Jurkat, Clone E6-1 (cell line): ENCODE measurements at places on chromosomes 3 and 15.

GRCh38 chr15:57945616-57946015 lies 119.9 kb downstream of the ALDH1A2 start:
- no peak for DNase-seq

DNA sequence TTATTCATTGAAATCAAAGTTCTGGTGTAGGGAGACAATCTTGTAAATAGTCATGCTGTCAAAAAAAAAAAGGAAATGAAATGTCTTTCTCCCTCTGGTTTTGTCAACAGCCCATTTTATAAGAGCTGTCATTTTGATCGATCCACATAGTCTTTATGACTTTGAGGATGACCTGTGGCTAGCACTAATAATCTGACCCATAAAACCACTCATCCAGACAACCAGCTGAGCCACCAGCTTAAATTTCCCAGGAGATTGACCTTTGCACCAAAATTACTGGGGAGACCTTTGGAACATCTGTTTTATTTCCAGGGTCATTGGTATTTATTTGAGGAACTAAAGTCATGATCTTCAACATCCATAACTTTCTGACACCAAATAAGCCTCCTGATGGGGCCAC lies 98.5 kb upstream of the MME start:
- no peak for DNase-seq

- no peak for DNase-seq
Observed at GRCh38 chr3:128352326-128352725, 114.4 kb downstream of the DNAJB8 start.

DNA sequence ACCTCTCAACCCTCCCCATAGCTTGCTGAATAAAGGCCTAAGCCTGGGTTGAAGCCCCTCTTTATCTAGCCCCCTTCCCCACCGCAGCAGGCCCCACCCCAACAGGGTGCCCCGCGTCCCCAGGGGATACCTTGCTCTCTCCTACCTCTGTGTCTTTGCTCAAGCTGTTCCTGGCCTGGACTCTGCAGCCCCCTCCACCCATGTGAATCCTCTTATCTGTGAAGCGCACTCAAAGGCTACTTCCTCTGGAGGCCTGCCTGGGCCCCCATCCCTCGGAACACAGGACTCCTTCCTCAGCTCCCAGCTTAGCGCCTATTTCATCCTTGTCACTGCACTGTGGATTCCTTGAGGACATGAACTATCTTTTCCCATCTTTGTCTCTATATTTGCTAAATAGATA lies 61.4 kb upstream of the HERC1 start:
- no peak for DNase-seq

DNA sequence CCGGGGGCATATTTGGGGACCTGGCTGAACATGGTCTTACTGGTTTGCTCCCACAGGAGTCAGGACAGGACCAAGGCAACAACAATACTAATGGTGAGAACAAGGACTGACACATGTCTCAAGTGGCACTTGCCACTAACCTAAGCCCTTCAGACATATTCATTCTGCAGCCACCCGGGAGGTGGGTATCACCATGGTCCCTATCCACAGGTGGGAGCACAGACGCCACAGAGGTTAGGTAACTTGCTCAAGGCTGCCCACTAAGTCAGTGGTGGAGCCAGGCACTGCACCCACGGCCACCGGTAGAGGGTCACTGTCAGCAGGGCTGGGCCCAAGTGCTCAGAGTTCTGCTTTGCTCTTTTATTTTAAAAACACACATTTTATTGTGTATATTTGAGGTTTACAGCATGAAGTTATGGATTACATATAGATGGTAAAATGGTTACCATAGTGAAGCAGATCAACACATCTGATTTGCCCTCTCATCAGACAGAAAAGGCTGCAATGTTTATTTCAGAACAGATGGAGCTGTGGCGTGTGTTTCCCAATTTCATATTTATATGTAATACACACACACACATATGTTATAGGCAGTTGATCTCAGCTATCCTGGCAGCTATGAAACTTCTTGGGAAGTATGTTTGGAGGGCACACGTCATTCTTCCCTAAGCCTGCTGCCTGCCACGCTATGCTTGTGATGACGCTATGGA lies 30.0 kb upstream of the SLC41A3 start:
- no peak for DNase-seq

GRCh38 chr15:45773149-45773548 lies 138.3 kb downstream of the SQOR start:
- no peak for DNase-seq

DNA sequence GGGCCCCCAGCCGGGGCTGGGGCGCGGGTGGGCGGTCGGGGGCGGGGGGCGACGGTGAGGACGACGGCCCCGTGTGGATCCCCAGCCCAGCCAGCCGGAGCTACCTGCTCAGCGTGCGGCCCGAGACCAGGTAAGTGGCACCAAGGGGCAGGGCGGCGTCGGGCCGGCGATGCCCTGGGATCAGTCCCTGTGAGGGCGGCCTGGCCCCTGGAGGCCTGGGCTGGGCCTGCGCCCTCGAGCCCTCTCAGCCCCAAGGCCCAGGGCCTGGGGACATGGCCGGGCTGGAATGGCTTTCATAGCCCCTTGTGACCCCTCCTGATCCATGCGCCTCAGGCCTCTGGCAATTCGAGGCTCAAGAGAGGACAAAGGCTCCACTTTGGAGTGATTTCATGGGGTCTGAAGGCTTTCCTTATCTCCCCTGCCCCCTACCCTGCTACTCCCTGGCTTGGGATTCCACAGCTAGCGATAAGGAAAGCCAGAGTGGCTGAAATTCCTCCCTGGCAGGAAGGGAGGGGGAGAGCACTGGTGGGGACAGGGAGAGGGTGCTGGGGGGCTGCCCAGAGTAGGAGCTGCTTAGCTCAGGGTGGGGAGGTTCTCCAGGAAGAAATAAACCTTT lies 418 bp downstream of the ALPK3 start:
- no peak for DNase-seq

DNA sequence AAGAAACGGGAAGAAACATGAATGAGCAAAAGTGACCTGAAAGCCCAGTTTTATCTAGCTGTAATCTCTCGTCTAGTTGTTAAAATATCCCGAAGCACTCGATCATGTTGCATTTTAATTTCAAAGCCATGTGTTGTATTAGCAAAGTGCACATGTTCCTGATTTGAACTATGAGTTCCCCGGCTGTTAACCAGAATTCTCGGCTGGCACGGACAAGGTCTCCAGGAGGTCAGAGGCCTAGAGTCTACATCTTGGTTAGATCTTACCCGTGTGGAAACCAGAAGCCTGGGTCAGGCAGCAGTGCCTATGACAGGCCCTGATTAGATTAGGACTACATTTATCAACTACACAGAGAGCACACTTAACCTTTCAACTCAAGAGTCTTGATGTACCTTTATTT lies 195.8 kb downstream of the CDIN1 start:
- no peak for DNase-seq

DNA sequence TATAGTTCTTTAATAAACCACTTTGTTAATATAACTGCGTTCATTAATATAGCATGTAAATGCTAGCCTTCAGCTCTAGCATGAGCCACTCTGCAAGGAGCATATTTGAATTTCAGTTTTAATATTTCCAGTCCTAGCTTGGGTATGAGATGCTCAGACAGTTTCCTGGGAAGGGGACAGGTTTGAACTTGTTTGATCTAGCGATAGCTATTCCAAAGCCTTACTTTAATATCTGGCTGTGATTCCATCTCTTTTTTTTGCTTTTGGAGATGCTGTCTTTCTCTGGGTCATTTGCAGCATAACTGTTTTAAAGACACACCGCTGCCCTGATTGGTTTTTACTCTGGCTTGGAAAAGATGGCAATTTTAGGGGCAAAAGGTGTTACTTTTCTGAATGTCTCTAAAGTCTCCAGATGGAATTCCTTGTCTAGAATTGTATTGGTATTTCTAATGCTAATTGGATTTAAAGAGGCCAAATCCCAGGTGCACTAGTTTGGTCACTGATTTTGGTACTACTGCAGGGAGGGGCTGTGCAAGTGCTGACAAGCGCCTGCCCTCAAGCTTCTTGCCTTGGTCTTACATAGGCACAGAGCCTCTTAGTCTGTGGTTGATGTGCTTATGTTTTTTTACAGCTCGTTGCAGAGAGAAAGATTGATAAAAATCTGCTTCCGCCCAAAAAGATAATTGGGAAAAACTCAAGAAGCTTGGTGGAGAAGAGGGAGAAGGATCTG lies 2.8 kb downstream of the NISCH start:
- DNase-seq: no peak

DNA sequence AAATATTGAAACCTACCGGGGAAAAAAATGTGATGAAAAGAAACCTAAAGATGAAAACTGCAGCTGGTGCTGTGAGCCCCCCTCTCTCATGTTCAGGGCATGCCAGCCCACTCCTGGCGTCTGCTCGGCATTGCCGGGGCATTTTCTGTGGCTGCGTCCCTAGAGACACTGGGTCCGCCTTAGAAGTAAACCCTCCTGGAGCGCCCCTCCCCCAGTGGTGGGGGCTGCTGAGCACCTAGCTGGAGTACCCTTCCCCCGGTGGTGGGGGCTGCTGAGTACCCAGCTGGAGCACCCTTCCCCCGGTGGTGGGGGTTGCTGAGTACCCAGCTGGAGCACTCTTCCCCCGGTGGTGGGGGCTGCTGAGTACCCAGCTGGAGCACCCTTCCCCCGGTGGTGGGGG lies 24.5 kb upstream of the GABRA5 start:
- DNase-seq: no peak

DNA sequence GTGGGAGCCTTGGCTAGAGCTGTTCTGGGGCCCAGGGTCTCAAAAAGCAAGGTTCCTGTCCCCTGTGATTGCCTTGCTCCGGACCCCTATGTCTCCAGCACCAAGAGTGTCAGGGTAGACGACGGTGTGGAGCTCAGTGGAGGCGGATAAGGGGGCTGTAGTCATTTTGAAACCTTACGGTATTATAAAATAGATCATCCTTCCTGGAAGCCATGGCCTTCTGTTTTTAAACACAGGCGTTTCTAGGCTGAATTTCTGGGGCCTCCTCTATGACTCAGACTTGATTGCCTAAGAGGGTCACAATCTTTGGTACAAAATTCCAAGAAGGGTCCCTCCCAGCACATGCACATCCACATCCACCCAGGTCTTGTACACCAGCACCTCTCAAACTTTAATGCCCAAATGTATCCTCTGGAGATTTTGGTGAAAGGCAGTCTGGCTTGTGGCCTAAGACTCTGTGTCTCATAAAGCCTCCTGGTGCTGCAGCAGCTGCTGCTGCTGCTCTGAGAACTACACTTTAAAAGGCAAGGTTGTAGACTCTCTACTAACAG lies 70.5 kb upstream of the XCR1 start:
- no peak for DNase-seq

DNA sequence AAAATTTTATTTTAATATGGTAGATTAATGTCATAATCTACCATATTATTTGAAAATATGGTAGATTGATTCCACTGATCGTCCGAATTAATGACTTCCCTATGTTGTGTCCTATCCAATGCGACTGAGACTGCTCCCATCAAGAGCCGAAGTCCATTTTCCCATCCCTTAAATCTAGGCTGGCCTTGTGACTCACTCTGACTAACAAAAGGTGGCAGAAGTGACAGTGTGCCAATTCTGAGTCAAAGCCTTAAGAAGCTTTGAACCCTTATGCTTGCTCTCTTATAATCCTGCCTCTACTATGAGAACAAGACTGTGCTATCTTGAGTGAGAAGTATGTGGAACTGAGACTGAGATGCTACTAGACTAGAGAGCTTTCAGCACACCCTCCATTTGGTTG lies 387.2 kb downstream of the ROBO1 start:
- no peak for DNase-seq

DNA sequence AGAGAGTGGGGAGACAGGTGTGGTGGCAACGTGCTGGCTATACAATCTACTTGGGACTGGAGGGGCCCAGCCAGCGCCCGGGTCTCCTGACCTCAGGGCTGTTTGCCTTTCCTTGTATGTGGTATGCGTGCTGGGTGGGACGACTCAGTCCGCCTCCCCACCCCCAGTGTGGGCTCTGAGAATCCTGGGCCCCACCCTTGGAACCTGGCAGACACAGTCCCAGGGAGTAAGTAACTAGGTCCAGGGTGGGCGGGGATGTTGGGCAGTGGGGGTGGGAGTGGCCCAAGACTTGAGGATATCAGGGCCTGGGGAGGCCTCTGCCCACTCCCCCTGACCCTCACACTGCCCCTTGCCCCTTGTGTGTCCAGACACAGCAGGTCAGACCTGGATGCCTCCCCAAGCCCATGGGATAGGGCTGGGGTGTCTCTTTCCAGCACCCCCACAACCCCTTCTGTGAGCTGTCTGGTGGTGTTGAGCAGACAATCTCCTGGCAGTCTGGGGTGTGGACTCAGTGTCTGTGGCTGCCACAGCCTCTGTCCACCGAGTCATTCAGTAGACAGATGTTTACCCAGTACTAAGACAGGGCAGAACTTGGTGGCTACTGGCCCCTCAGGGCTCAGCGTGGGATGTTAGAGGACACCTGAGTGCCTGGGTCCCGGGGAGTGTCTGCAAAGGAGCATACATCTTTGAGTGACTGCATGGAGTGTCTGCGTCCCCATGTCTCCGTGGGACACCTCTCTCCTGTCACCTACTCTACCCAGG lies 1.3 kb downstream of the CHST13 start:
- no peak for DNase-seq

DNA sequence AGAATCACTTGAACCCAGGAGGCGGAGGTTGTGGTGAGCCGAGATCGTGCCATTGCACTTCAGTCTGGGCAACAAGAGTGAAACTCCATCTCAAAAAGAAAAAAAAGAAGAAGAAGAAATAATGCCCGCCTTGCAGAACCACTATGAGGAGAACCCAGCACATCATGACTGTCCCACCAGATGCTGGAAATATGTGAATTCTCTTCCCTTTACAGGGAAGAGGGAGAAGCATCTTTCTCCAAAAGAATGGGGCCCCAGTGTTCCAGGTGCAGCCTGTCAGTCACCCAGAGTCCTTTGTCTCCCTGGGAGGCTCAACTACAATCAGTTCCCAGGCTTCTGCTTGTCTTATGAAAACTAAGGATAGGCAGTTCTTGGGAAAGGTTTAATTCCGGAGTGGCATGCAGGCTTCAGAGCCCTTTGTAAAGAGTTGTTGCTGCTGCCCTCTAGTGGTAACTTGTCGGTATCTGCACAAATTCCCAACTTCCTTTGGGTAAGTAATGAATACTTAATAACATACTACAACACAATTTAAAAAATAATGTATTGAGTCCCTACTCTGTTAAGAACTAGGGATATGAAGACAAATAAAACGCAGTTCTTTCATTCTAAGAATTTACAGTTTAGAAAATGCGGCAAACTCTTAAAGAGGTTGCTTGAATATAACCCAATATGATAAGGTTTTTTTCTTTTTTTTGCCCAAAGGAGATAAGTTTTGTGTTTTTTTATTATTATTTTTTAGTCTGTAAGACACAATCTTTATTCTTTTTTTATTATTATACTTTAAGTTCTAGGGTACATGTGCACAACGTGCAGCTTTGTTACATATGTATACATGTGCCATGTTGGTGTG lies 18.6 kb upstream of the TICRR start:
- peak; percentile 70 for DNase-seq

GRCh38 chr3:170507063-170507462 lies 78.8 kb downstream of the SLC7A14 start:
- DNase-seq: no peak

DNA sequence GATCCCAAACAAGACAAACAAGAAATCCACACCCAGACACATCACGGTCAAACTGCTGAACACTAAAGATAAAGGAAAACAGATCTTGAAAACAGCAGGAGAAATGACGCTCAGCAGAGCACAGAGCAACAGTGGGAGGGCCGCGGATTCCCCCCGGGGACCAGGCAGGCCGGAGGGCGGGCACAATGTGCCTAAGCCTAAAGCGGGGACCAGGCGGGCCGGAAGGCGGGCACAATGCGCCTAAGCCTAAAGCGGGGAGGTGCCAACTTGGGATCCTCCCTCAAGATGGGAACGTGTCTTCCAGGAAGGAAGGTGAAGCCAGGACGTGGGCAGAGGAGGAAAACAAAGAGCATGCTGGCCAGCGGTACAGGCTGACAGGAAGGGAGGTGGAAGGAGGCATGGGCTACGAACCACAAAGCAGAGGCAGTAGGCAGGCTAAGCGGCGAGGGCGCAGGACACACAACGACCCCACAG lies 31.1 kb downstream of the CYFIP1 start:
- DNase-seq: no peak
